GM13976 (cell line): ENCODE measurements at places on chromosomes 4 and X.
A peak's percentile ranks its signal among the peaks of the same experiment; 100 is the strongest.

- no peak for DNase-seq
These were observed 346.8 kb downstream of the PPP3CA start for GRCh38 chr4:101000496-101000895.

GRCh38 chr4:138209094-138209493 is 33.1 kb downstream of the SLC7A11 start:
- DNase-seq = no peak

- no peak for DNase-seq
These were observed 100.2 kb downstream of the ANAPC4 start for GRCh38 chr4:25477221-25477620.

GRCh38 chr4:67082746-67083145 is 462.6 kb downstream of the CENPC start:
- no peak for DNase-seq

GRCh38 chrX:53279296-53280237 is 1.8 kb downstream of the IQSEC2 start:
- no peak for DNase-seq

- peak; percentile 70 for DNase-seq
These were observed at the start of gene TASL for GRCh38 chrX:30577362-30577991. Gene TASL (minus strand): TSS chrX:30577766. CDS start chrX:30560355, 17,411 bp downstream.

GRCh38 chr4:93730251-93730650 is 98.3 kb upstream of the ATOH1 start:
- DNase-seq = no peak

GRCh38 chrX:153596981-153597750 is 1.8 kb downstream of the CCNQ start:
- DNase-seq = no peak

GRCh38 chr4:168677063-168677462 is 180.2 kb downstream of the PALLD start:
- no peak for DNase-seq

- no peak for DNase-seq
These were observed 32.9 kb upstream of the GRID2 start for GRCh38 chr4:92270908-92271307.
